Activated T-cell treated with anti-CD3 and anti-CD28 coated beads for 24 hours (primary cell): ENCODE measurements at places on chromosomes 7 and 10.

- no peak for DNase-seq
Measured at GRCh38 chr7:140726281-140726680, 29.8 kb downstream of the NDUFB2 start.

DNA sequence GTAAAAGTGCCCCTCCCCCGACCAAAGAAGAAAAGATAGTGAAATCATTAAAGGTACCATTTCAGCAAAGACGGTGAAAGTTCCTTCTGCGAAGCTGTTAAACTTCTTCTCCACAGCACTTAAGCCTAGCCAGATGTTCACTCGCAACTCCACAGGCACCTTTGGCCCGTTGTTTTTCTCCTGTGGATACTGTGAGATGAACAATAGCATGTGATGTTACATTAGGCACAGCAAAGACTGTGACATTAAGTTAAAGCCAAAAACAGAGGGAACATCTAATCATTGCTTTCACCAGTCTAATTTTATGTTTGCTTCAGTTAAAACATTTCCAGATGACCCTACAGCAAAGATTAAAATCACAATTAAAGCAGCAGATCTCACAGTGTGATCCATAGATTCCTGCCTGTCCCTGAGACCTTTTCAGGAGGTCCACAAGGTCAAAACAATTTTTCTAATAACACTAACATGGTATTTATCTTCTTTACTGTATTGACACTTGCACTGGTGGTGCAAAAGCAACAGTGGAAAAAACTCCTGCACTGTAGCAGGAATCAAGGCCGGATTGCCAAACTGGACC is 112.5 kb downstream of the MYOF start:
- DNase-seq: no peak

DNA sequence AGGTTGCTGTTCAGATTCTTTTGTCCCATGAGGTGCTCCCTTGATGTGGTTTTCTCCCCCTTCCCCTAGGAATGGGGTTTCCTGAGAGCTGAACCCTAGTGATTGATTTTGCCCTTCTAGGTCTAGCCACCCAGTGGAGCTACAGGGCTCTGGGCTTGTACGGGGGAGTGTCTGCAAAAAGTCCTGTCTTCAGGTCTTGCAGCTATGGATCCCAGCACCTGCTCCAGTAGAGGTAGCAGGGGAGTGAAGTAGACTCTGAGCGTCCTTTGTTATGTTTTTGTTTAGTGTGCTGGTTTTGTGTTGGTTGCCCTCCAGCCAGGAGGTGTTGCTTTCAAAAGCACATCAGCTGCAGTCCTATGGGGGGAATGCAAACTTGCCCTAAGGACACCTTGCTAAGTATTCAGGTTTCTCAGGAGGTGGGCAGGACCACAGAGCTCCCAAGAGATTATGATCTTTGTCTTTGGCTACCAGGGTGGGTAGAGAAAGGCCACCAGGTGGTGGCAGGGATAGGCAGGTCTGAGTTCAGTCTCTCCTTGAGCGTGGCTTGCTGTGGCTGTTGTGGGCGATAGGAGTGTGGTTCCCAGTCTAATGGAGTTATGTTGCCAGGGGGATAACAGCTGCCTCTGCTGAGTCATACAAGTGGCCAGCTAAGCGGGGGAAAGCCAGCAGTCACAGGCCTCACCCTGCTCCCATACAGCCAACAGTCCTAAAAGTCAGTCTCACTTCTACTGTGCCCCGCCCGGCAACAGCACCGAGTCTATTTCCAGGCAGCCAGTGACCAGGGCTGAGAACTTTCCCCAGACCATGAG is 92.4 kb upstream of the JCAD start:
- DNase-seq: no peak

GRCh38 chr7:73991522-73992100 is 36.4 kb upstream of the ELN start:
- DNase-seq: no peak

GRCh38 chr10:100347568-100348195 is 649 bp downstream of the SCD start:
- DNase-seq: no peak

- DNase-seq: no peak
Measured at GRCh38 chr7:47635091-47636080, 53.5 kb upstream of the TNS3 start.

DNA sequence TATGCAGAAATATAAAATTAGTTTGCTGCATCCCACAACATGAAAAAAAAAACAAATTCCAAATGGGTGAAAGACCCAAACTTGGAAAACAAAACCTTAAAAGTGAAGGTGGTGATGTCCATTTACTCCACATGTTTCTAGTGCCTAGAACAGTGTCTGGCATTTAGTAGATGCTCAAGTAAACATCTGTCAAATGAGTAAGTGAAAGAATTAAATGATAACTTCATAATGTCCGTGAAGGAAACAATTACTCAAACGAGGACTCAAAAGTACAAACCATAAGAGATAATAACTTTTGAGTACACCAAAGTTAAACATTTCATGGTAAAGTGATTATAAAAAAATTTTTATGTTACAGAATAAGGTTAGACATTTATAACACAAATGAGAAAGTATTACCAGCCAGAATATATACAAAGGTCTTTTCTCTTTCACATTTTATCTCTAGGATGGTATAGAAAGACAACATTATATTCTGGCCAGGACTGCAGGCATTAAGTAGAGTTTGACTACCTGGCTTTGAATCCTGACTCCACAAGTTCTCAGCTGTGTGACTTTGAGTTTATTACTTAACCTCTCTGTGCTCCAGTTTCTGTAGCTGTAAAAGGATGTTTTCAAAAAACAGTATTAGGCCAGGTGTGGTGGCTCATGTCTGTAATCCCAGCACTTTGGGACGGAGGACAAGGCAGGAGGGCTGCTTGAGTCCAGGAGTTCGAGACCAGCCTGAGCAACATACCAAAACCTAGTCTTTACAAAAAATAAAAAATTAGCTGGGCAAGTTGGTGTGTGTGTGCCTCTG is 20.7 kb downstream of the NMT2 start:
- DNase-seq: no peak

DNA sequence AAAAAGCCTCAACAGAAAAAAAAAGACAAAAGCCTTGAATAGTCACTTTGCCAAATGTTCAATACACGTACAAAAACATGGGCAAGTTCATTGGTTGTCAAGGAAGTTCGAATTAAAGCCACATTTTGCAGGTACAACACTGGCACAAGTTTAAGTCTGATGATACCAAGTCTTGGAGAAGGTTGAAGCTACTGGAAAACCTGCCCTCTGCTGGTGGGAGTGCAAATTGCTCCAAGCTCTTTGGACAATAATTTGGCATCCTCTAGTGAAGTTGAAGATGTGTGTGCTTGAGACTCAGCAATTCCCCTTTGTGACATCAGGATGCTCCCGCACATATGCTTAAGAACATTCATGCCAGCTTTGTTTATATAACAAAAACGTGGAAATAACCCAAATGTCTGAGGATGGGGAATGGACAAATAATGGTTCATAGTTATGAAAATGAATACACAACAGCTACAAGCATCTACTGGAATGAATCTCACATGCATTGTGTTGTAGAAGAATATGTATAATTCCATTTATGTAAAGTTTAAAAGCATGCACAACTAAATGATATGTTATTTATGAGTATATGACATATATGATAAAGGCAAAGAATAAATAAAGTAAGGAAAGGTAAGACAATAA is 120.0 kb upstream of the PLPP4 start:
- peak; percentile 46 for DNase-seq

GRCh38 chr7:91945476-91945875 is 4.8 kb downstream of the AKAP9 start:
- no peak for DNase-seq

DNA sequence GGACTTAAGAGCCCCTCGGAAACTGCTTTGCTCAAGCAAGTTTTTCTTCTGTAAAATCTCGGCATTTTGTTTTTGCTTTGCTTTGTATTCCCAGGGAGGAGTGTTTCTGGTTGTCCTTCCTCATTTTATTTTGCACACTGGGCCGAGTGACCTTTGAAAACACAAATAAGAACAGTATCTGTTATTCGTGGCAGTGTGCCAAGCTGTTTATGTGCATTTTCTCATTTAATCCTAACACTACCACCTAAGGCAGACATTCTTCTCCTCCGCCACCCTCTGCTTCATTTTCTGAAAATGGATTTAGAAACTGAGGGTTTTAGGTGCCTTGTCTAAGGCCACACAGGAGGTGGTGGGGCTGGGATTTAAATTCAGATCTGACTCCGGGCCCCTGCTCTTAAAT is 218.5 kb downstream of the TCF7L2 start:
- DNase-seq: no peak

DNA sequence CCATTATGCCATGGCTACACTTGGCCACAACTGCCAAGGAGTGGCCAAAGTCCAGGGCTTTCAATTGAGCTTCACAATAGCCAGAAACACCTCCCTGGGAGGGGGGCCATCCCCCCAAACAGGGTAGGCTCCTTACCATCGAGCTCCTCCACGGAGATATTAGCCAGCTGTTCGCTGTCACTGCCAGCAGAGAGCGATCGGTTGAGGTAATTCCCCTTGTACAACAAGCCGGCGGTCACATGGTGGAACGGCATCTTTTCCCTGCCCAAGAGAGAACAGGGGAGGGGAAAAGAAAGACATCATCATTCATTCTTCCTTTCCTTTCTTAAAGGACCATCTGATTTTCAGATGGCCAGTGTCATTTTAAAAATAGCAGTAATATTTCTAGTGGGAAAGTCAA is 133.6 kb downstream of the CALN1 start:
- DNase-seq: no peak

DNA sequence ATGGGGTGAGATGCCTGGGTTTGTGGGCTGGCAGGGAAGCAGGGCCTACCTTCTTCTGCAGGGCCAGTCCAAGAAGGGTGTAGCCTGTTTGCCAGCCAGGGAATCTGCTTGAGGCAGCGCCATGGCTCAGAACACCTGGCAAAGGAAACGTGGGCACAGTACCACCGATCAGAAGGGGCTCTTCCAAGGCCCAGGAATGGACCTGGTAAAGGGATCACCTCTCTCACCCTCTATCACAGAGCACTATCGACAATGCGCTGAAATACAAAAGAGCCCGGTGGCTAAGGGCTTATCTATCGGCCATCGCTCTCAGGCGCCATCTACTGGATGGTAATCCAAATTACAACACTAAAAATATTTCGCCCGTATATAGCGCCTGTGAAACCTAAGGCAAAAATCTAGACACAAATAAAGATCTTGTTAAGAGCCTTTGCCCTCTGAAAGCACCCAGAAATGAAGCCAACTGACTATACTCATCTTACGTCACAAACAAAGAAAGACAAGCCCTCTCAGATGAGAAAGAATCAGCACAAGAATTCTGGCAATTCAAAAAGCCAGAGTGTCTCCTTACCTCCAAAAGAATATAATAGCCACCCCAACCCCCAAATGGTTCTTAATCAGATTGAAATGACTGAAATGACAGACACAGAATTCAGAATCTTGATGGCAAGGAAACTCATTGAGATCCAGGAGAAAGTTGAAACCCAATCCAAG is 217.8 kb upstream of the HPS1 start:
- peak; percentile 1 for DNase-seq

DNA sequence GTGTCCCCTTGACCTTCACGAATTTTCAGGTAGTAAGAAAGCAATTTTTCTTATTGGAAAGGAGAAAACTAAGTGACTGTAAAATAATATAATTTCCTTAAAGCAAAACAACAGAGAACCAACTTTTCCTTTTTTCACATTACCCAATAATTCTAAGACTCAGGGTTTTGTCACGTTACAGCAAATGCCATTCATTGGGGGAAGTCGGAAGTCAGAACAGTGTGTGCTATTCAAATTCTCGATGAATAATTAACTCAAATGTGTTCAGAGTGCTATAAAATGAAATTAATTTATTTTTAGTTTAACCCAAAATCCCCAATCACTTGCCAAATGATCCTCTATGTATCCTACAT is 40.0 kb downstream of the DIP2C start:
- no peak for DNase-seq

- DNase-seq: no peak
Measured at GRCh38 chr7:53001221-53001620, 34.2 kb upstream of the POM121L12 start.

GRCh38 chr10:8245131-8245813 is 190.8 kb downstream of the GATA3 start:
- no peak for DNase-seq

DNA sequence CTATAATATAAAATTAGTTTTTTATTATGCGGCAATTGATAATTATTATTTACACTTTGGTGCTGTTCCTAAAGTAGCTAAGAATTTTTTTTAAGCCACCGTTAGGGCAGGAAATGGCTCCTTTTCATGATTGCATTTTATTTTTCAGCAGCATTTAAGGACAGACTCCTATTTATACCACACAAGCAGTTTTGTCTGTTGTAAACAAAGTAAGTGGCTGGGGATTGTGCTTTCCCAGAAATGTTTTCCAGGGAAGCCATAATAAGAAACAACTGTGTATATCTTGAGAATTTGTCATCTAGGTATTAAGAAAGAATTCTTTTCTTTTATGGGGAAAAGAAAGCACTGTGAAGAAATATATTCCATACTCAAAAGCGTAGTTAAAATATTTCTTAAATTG is 232.0 kb downstream of the VTI1A start:
- DNase-seq: no peak

GRCh38 chr7:124351950-124352349 is 319.1 kb upstream of the TMEM229A start:
- DNase-seq: no peak

- DNase-seq: no peak
Measured at GRCh38 chr7:79296553-79297320, 156.7 kb downstream of the MAGI2 start.

- DNase-seq: no peak
Measured at GRCh38 chr10:1395481-1396296, 339.5 kb downstream of the WDR37 start.

DNA sequence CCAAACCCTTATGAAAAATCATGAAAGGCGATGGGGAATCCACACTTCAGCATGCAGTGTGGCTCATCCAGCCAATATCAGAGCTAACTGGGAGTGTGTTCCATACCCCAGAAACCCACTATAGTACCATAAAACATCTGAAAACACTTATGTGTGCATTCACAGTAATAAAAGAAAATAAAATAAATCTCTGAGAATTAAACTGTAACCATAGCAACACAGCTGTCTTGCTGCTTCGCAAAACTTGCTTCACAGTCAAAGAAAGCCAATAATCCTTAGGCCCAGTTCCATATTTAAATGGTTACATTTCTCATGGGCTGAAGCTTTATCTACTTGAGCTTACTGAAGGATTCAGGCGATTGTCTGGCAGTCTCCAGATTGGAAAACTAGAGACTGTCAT is 19.9 kb upstream of the POLR1F start:
- DNase-seq: no peak

- no peak for DNase-seq
Measured at GRCh38 chr7:87342231-87342630, 3.2 kb upstream of the CROT start.
